AG08395 (cell line): ENCODE measurements at places on chromosomes 5 and 9.

- DNase-seq, result no peak
Observed at GRCh38 chr5:163993126-163993525, 487.7 kb downstream of the MAT2B start.

DNA sequence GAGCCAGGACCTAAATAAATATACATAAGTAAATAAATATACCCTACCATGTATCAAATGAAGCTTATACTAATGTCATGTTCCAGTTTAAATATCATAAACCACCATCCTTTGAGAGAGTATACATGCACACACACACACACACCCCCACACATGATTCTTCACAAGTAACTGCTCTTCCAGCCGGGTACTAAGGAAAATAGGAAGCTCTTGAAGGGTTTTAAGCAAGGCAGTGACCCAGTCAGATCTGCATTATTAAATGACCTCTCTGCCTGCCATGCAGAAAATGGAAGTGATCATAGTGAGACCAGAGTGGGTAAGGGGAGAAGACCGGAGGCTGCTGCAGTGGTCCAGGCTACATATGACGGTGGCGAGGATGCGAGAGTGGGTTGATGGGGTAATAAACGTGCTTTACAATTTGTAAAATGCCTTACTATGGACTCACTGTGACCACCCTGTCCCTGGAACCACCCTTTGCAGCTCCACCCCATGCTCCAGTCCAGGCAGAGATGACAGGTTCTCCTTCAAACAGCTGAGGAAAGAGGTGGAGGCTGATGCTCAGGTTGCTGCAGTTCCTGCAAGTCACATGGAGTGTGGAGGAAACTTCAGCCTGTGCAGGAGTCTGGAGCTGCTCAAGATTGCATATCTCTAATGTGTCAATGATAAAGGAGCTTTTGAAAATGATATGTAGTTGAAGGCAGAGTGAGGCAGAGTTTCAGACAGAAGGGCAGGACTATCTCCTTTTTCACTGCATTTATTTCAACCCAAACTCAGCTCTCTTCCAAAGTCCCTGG is 38.8 kb upstream of the NDFIP1 start:
- DNase-seq, result no peak

DNA sequence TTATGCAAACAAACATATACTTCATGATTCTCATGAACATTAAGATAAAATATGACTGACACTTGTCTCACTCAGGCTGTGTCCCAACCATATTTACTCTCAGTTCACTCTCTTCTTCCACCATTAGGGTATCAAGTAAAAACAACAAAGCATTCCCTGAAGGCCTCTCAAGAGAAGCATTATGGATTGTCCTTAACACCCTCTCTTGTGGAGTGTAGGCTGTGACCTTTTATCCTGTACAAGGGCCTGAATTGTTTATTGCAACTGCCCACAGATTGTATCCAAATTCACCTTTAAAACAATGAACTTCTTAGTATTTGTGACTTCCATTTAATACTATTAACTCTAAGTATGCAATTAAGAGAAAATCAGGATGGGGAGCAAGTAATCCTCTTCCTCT is 78.1 kb downstream of the RICTOR start:
- DNase-seq, result no peak

DNA sequence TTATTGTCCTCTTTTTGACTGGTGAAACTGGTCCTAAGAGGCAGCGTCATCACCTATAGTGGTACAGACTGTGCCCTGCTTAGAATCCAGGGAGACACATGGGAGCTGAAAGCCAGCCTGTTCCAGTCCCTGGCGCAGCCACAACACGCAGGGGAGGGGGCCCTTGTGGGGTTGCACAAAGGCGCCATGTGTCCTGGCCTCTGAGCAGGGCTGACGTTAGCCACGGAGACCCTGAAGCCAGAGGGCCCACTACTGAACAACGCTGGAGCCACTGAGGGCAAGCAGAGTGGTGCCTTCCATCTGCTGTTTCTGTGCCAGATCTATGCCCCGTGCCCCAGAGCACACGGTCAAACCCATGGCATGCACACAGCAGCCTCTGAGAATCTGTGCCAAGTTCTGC is 147.3 kb downstream of the ACTL7B start:
- no peak for DNase-seq

GRCh38 chr9:93436655-93437407 is 14.7 kb upstream of the FAM120A start:
- no peak for DNase-seq

DNA sequence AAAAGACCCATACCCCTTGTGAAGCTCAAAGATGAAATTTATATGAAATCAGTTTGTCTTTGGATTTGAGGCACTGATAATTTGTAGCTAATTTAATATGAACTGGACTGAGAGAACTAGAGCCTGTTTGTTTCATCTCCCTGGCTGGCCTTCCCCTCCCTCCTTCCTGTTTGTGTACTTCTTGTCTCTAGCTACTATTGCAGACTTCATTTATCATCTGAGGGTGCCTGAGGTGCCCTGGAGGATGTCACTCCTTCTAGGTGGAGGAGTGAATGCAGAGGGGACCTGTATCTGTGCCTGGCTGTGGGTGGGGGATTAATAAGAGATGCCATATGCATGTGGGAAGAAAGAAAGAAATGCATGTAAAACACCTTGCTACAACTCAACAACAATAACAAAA is 22.2 kb upstream of the GNPDA1 start:
- DNase-seq, result no peak

DNA sequence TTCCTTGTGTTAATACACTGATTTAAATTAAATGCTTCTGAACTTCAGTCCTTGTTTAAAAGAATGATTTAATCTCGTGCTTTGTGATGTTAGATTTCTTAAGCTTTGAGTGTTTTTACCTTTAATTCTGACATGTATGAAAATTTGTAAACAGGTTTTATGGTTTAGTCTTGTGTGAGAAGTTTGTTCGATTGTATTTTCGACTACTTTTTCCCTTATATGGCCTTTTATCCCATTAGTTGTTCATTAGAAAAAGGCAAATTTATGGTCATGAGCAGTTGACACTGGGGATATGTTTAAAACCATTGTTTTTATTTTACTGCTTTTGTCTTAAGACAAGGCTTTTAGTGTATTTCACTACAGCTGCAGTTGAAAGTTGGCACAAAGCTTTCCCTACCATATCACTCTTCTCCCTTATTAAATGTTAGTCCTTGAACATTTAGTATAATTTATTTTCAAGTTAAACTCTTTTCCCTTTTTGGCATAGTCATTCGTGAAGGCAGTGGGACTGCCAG is 3.3 kb downstream of the UBE2R2 start:
- no peak for DNase-seq

- DNase-seq, result no peak
Observed at GRCh38 chr5:1151316-1151715, 39.5 kb upstream of the SLC12A7 start.

DNA sequence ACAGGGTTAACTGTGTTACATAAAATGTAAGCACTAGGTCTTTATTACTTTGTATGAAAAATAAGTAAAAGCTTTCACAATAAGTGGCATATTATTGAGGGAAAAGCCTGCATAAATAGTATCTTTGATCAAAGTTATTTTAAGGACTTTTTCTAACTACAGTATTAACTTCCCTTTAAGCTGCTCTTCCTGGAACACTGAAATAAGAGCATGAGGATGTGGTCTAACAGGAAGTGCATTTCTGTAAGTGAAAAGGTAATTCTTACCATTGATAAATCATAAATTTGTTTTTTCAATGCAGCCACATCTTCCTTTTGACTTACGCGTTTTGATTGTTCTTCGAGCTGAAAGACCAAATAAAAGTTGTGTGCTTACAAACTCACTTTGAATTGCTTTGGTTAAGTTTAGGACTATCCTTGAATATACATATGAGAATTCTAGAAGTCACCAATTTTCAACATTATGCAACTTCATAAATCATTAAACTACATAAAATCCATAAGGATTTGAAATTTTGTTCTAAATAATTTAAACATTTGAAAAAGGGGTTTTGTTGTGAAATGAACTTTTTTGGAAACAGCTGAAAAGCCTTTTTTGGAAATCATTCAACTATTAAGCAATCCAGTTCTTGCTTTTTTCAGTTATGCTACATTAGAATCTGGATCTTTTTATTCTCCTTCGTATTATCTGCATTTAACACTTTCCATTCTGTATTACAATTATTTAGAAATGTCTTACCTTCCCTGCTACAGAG is 50.6 kb downstream of the RASEF start:
- no peak for DNase-seq

- no peak for DNase-seq
Observed at GRCh38 chr9:89881431-89881830, 276.6 kb downstream of the GADD45G start.

DNA sequence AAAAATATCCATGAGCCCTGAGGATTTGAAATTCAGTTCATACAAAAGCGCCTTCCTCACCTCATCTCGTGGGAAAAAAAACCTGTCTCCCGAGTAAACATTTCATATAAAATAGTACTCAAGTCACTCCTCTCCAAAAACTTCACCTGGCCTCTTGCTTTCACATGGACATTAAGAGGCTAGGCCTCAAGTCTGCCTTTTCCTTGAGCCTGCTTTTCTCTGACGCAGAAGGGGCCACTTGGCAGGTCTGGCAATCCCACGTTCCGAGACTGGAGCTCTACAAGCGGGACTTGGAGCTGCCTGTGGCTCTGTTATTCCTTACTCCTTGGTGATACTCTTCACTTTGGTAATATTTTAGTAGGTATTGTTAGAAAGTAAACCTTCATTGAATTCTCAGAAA is 26.9 kb upstream of the CKS2 start:
- DNase-seq, result no peak

- DNase-seq, result no peak
Observed at GRCh38 chr5:96957254-96958049, 21.6 kb downstream of the LNPEP start.

DNA sequence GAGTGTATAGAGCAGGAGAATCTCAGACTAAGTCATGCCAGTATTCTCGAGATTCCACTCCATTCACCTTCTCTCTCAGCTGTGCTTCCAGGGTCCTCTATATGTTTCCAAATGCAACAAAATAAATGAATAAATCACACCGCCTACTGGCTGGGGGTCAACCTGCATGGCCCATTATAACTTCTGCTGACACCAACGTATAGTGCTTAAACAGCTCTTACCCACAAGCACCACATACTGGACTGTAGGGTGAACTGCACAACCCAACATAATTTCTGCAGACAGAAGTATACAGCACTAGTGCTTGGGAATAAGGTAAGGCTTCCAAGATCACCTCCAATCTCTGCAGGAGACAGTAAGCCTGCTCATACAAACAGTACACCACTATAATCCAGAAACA is 33.1 kb upstream of the HTR4 start:
- no peak for DNase-seq

DNA sequence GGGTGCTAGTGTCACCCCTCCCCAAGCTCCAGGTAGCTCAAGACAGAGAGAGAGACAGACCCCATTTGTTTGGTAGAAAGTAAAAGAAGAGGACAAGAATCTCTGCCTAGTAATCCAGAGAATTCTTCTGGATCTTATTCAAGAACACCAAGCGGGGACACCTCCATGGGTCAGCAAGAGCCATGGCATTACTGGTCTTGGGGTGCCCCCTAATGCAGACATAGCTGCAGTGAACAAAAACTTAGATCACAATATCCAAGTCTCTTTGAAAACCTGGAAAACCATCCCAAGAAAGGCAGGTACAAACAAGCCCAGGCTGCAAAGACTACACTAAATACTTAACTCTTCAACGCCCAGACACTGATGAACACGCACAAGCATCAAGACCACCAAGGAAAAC is 29.9 kb upstream of the PDE4D start:
- peak; percentile 11 for DNase-seq

DNA sequence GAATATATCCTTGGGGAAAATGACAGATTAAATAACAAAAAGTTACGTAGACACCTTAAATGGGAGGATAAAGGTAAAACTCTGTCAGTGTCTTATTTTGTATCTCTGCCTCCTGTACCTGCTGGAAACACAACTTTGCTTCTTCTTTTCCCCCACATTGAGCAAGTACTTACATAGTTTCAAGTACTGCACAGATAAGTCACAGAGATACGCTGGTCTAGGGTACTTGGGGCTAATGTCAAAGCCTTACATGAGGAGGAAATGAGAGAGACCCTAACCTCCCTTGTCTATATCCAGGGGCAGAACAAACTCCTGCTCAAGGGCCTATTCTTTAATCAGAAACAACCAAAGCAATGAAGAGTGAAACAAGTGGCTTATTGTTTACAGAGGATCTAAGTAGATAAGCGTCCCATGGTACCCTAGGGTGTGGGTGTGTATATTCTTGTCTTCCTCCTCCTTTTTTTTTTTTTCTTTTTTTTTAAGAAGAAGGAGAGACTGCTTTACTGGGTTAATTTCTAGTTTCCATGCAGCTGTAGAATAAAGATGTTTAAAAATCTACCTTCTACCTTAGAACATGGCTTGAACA is 43.1 kb downstream of the ELL2 start:
- no peak for DNase-seq

GRCh38 chr5:81208904-81209303 is 24.2 kb upstream of the CKMT2 start:
- DNase-seq, result no peak

- DNase-seq, result no peak
Observed at GRCh38 chr5:3994628-3995027, 399.0 kb downstream of the IRX1 start.

- no peak for DNase-seq
Observed at GRCh38 chr9:76366275-76366674, 28.0 kb downstream of the RFK start.

DNA sequence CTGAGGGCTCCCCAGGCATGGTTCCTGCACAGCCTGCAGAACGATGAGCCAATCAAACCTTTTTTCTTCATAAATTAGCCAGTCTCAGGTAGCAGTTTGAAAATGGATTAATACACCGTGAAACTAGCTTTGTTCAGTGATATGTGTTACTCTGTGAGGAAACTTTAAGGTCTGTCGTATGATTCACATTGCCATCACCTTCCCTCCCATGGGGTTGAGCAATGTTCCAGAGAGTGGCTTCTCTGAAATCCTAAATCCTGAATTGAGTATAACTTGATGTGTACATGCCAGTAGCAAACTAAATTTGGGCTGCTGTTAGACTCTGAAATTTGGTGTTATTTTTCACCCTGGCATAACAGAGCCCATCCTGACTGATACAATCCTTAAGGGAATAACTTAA is 866.4 kb upstream of the C9orf72 start:
- DNase-seq, result no peak

DNA sequence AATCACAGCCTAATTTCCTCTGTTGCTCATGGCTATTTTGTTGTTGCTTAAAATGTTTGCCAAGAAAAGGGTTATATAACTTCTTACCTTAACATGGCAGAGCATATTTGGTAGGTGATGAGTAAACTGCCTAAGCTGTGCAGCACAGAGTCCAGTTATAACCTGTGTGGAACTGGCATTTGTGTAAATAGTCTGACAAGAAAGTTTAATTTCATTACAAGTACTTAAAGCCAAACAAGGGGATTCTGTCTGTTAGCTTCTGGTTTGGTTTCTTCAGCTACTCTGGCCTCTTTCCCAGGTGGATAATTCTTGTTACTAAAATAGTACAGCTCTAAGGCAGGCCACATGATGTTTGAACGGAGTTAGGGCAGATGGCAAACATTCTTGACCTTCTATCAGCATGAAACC is 72.2 kb downstream of the PTCD2 start:
- DNase-seq, result peak; percentile 48

DNA sequence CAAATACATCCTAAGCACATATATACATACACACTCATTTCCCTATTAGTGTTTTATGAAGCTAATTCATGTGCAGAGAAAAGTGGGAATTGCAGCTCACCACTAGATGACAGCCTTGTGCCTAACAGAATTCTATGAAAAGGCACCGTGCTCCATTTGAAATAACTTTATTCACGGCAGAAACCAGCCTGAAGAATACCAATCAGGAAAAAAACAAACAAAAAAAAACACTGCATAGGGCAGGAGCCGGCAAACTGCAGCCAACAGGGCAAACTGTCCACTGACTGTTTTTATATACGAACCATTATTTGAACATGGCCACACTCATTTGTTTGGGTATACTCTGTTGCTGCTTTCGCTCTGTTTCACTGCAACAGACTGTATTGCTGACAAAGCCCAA is 33.6 kb downstream of the ERMP1 start:
- peak; percentile 50 for DNase-seq
